T-helper 22 cell (primary cell): ENCODE measurements at places on chromosomes 4 and X.

DNA sequence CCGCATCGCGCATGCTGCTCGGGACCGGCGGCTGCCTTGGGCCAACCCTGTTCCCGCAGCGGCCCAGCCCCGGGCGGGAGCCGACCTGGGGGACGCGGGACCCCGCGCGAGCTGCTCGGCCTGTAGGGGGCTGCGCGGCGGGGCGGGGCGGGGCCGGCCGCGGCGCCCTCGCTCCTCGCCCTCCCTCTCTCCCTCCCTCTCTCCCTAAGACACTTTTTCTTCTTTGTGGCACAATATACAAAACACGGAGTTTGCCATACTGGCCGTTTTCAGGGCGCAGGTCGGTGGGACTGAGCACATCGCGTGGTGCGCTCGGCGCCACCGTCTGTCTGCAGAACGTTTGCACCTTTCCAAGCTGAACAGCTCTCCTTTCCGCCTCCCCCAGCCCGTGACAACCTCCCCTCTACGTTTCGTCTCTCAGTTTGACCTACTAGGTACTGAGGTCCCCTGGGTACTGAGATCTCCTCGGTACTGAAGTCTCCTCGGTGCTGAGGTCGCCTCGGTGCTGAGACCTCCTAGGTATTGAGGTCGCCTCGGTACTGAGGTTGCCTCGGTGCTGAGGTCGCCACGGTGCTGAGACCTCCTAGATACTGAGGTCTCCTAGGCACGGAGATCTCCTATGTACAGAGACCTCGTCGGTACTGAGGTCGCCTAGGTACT lies 261.1 kb upstream of the PLCXD1 start:
- no peak for DNase-seq

DNA sequence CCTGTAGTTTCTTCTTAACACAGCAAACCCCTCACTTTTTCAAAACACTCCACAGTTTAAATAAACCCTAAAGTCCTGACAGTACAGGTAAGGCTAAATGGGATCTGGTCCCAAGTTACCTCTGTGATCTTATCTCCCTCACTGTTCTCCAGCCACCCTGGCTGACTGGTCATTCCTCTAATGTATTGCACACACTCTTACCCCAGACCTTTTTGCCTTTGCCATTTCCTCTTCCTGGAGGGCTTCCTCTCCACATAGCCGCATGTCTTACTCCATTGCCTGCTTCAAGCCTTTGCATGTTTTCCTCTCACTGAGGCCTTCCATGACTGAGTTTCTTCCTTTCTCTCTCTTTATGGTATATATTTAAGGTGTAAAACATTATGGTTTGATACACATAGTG lies 19.5 kb upstream of the ANXA3 start:
- no peak for DNase-seq

DNA sequence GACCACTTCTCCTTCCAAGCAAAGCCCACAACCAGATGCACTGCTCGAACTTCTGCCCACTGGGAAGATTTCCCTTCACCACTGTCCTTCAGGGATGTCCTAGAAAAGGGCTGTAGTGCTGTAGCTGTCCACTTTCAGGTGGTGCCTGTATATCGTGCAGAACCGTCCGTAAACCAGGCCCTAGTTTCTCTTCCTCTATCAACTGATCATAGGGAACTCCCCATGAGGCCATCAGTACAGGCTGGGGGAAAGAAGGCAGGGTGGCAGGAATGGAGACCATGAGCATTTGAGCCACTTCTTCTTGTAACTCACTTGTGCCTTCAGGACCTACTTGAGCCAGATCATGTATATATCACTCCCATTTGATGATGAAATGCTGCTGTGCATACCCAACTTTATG lies 57.3 kb upstream of the FAM9B start:
- DNase-seq: no peak

- DNase-seq: no peak
Observed at GRCh38 chr4:127832585-127832984, 48.1 kb upstream of the PLK4 start.

DNA sequence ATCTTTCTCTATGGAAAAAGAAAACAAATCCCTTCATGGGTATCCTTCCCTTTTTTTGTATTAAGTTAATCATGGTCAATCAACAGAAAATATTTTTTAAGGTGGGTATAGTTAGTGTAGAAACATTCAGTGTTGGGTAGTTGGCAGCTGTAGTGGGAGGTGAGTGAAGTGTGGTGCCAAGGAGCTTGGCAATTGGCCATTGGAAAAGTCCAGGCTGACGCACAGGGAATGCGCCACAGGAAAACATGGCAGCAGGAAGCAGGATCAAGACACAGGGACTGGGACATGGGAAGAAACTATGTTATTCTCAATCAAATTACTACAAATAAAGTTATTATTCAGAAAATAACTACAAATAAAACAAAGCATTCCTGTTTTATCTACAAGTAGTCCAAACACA lies 20.0 kb downstream of the PALLD start:
- no peak for DNase-seq

DNA sequence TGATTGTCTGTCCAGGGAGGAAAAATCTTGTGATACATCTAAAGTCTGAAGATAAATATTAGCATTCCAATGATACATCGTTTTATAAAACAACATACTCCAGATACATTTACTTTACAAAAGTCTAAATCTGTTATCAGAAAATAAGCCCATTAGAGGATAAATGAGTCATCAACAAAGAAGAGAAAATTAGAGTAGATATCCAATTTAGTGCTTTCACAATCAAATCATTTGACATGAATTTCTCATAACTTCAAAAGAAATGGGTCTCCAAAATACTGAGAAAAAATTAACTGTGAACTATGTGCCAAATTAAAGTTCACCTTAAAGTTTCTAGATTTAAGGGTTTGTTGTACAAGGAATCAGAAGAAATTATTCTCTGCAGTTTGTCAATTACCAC lies 213.8 kb downstream of the ANK2 start:
- no peak for DNase-seq

DNA sequence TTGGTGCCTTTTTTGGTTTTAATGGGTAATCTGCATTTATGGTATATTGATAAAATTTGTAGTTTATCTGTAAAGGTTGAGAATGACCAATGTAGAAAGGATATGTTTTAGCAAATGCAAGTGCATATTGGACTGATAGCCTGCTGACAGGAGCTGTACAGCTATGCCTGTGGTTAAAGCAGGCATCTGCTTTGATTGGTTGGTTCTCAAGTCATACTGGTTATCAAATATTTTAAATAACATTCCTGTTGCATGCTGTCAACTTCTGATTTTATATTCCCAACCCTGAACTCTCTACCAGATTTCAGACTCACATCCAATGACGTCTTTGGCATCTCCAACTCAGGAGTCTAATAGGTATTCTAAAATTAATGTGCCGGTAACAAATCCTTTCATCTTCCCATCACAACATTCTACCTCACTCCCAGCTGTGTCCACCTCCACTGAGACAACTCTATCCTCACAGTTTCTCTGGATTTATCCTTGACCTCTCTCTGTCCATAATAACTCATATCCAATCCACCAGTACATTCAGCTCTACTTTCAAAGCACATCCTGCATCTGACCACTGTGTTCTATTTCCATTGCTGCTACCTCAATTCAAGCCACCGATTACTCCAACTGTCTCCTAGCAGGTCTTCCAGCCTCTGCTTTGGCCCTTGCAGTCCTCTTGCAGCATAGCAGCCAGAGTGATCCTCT lies 125.7 kb downstream of the CAMK2D start:
- DNase-seq: no peak

DNA sequence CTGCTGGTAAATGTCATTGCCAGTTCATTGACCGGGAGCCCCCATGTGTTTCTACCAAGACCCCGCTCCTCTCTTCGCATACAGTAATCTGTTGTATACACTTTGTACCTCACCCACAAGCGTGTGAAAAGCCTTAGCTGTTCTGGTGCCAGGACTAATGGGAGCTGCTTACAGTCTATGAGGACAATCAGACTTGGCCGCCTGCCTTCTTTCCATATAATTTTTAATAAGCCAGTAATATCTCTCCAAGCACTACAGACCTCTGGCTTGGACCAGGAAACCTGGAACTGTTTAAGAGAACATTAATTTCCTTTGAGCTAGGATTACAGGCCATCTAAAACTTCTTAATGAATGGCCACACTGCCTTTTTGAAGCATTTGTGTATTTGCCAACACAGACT lies 149.7 kb upstream of the MSX1 start:
- no peak for DNase-seq

- DNase-seq: no peak
Observed at GRCh38 chr4:33850371-33850902, 2393.9 kb downstream of the ARAP2 start.

DNA sequence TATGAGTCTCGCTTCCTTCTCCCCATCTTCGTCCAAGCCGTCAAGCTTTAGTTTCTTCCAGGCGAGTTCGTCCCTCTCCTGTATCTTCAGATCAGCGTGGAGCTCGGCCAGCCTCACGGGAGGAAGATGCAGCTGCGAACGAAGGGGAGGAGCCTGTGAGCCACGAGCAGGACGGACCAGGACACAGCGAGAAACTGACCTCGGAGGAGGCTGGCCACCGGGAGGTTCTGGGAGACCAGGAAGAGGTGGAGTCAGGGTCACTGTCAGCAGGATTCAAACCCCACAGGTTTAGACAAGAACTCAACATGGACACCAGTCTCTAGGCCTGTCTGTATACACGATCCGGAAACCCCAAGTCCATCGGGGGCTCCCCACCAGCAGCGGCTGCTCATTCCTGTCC lies 7.3 kb downstream of the LRPAP1 start:
- DNase-seq: no peak

DNA sequence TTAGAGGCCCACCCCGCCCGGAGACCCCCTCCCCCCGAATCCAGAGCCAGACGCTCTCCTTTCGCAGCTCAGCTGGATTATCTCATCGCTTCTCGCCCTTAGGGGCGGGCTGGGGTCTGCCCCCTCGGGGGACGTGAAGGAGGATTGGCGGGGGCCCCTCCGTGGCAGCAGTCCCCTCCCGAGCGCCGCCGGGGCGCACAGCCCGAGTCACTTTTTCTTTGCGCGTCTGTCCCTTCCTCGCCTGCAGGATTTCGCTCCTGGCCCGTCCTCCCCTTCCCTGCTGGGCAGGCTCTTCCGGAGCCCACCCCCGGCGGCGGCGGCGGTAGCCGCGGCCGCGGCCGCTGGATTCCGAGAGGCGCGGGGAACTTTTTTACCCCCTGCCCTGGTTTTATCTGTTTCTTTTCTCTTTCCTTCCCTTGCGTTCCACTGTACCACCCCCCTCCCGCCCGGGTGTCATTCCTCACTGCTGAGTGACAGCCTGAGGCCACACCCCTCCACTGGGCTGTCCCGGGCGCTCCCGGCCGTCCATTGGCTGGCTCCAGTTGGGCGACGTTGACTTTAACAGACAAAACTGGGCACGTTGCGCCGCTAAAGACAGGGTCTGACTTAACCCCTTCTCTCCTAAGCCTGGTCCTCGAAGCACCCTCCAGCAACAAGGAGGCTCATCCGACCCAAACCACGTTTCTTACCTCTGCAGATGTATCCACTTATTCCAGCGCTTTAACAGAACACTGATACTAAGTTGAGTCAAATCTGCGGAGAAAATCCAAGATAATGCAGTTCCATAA lies 492 bp upstream of the NKX3-2 start:
- DNase-seq: no peak

- no peak for DNase-seq
Observed at GRCh38 chr4:77141964-77142645, 14.9 kb upstream of the CCNG2 start.

- DNase-seq: no peak
Observed at GRCh38 chrX:32408389-32408788, 803.0 kb downstream of the DMD start.

DNA sequence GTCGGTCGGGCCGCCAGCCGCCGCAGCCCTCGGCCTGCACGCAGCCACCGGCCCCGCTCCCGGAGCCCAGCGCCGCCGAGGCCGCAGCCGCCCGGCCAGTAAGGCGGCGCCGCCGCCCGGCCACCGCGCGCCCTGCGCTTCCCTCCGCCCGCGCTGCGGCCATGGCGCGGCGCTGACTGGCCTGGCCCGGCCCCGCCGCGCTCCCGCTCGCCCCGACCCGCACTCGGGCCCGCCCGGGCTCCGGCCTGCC lies 213 bp downstream of the NFKB1 start:
- DNase-seq: no peak

DNA sequence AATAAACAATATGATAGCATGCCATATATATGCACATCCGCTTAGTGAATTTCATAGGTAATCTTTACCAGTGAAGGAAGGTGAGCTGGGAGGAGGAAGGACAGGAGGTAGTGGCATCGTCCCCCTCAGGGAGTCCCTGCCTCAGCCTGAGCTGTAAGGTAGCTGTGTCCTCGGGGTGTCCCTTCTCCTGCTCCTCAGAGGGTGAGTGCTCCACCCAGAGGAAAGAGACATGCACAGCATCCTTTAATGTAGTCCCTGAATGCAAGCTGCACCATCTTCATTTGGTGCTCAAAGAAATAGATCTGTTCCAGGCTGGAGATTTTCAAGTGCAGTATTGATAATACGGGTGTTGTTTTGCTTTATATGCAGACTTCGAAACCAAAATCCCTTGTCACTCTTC lies 330.4 kb upstream of the SFRP2 start:
- DNase-seq: no peak

GRCh38 chr4:132227151-132227856 lies 921.8 kb upstream of the PCDH10 start:
- no peak for DNase-seq

GRCh38 chr4:34010751-34011519 lies 2233.4 kb downstream of the ARAP2 start:
- no peak for DNase-seq

- no peak for DNase-seq
Observed at GRCh38 chr4:85759388-85759787, 284.4 kb downstream of the ARHGAP24 start.

GRCh38 chr4:30821859-30822612 lies 101.9 kb downstream of the PCDH7 start:
- no peak for DNase-seq

DNA sequence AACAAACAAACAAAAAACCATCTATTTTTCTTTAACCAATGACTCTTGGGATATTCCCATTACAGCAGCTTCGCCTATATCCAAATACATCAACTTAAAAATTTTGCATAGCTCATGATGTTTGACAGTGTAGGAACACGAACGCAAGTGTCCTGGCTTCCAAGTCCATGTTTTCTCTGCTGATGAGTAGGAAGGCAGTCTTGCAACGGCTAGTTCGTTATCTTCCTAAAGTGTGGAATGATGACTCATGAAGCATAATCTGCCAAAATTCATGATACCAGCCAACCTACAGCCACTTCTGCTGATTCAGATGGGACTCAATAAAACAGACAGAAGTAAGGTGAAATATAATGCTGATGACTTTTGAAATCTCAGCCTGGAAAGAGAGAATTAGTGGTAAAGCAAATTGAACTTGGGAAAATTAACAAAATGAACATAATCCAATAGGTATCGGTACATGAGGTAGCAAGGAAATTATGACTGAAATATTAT lies 6.4 kb upstream of the SEPTIN11 start:
- DNase-seq: no peak

- no peak for DNase-seq
Observed at GRCh38 chr4:72022553-72022952, 9.2 kb upstream of the NPFFR2 start.

- no peak for DNase-seq
Observed at GRCh38 chr4:68326141-68326540, 23.7 kb downstream of the YTHDC1 start.
